ENCODE measurements at places on chromosomes 1 and 21. TPM values are rescaled to one million over a fixed set of nuclear protein-coding genes. Genes with fewer than 3 reads are reported as not detected.

The CRYBG2 gene
- not detected for total RNA-seq

The FNDC5 gene
- total RNA-seq, result 25.4 TPM

The HSPB7 gene
- total RNA-seq, result 1.9 TPM

- DNase-seq, result no peak
Measured at GRCh38 chr1:178898401-178898800, 27.5 kb upstream of the ANGPTL1 start.

DNA sequence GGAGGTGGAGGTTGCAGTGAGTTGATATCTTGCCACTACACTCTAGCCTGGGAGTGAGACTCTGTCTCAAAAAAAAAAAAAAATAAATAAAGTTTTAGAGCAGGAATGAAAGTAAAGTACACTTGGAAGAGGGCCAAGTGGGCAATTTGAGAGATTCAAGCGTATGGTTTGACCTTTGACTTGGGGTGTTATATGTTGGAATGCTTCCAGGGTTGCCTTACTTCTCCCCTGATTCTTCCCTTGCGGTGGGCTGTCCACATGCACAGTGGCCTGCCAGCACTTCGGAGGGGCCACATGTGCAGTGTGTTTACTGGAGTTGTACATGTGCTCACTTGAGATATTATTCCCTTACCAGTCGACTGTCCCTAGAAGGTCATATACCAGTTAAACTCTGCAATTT lies 295.5 kb upstream of the PROX1 start:
- DNase-seq, result no peak

Data from ovary (tissue), 10 donors.